ENCODE measurements at places on chromosomes 1 and 21.

DNA sequence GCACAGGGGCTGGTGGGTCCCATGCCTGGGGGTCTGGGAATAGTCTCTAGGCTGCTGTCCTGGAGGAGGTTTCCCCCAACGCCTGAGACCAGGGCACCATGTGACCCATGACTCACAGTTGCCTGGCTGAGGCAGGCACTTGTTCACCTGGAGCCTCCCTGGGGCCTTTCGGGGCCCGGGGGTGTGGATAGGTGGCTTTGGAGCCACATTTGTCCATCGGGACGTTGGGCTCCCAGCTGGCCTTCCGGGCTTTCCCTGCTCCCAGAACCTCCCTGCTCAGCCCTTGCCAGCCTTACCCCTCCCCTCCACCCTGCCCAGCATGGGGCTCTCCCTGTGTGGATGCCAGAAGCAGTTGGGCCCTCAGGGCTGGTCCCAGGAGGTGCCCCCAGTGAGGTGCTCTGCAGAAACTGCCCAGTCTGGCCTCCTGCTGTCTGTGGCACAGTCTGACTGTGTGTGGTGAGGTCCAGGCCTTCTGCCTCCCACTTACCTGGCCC lies 14.2 kb downstream of the COL6A1 start:
- no peak for DNase-seq

DNA sequence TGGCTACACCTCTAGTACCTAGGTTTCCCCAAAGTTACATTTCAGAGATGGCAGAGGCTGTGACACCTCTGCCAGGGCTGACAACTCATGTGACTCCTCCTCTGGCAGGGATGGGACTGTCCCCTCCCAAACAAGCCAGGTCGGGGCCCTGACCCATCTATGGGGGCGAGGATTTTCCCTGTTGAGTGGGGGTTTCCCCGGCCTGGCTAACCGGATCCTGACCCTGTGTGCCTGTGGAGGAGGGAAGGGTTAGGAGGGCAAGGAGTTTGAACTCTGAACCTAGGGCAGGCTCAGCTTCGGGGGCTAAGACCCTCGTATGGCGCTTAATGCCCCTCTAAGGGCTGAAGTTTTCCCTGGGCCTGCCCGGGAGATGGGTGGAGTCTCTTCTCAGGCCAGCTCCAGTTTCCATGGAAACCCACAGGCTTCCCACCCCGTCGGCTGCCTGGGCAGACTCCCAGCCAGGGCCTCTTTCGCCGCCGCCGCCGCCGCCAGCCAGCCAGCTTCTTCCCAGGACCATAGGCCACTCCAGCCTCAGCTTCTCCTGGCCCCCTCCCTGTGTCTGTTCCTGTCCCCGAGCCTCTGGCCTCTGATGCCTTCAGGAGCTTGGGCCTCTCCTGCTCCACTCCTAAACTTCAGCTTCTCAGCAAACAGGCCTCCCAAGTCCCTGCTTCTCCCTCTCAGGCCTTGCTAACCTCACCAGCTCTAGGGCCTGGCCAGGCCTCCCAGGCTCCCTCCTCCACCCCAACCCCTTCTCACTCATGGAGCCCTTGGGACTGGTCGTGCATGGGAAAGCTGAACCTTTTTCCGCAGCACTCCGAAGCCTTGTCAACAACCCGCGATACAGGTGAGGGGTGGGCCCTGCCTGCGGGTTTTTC lies at the start of gene BTBD19:
BTBD19 (plus strand) TSS at position 461 of the 875 bp plus-strand sequence; CDS start at position 759, 298 bp downstream.
- peak; percentile 49 for DNase-seq

DNA sequence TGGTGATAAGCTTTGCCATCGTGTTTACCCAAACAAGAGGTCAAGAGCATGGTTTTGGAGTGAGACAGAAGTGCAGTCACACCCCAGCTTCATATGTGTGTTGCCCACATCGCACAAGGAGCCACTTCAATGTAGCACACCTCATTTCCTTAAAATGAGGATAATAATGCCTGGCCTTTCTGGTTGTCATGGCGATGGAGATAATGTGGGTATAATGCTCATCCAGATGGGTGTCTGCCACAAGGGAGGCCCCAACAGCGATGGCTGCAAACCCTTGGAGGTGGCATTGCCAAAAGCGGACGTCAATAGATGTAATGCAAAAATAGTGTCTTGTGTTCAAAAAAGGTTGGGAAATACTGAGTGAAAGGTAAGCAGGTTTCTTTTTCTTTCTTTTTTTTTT lies 83.1 kb upstream of the AJAP1 start:
- DNase-seq, result no peak

DNA sequence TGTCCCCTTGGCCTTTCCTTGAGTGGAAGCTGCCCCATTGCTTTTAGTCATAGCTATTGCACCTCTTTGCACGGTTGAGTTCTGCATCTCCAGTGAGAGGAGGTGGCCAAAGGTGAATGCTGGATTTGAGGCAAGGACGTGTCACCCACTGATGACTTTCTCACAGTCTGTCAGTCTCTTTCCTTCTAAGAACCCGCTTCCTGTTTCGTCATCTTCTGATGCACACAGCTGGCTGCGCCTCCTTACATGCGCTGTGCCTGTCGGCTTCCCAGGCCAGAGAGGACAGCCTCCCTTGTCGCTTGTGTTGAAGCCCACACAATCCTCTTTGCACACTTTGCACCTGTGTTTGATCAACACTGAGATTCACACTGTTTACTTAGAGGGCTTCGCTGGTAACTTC lies 41.8 kb upstream of the PWP2 start:
- peak; percentile 92 for DNase-seq

DNA sequence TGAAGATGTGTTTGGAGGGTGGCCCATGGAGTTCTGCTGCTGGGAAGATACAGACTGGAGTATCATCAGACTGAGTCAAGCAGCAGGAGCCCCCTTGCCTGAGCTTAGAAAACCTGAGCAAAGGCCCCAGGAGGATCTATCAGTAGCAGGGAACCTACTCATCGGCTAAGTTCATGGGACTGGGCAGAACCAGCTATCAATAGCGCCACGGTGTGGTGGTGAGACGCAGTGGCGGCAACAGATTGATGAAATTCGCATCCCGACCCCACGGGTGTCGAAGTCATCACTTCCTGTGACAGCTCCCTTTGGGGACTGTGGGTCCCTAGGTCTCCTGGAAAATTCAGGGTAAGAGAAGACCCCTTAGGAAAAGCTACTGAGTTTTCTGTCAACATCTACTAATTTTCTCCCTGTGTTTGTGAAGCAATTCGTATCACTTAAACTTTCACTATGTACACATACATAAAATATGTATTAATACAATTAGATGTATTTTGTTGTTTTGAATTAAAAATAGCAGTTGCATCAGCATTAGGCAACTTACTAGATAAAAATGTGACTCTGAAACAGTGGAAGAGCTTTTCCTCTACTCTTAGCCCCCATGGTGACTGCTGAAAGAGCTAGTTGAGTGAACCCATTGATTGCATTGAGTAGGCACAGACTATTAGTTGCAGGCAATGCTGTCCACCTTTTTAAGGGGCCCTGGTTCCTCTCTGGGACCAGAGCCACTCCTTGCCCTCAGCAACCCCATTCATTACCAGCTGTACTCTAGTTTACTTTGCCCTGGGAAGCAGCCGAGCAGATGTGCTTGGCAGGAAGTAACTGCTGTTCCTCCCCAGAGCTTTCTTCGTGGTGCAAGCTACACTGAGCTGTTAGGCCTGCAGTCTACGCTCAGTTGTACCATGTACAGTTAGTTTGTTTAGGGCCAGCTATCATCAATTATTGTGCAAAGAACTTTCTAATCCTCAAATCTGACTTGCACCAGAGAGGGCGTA lies 7.3 kb upstream of the CACNA1S start:
- DNase-seq, result peak; percentile 27

- DNase-seq, result no peak
These were observed 49.0 kb downstream of the LBR start for GRCh38 chr1:225378880-225379279.

- DNase-seq, result no peak
These were observed 12.1 kb downstream of the ST6GALNAC3 start for GRCh38 chr1:76086597-76086996.

Measured in naive thymus-derived CD4-positive, alpha-beta T cell (primary cell).